ENCODE measurements at places on chromosomes 1 and 21.

DNA sequence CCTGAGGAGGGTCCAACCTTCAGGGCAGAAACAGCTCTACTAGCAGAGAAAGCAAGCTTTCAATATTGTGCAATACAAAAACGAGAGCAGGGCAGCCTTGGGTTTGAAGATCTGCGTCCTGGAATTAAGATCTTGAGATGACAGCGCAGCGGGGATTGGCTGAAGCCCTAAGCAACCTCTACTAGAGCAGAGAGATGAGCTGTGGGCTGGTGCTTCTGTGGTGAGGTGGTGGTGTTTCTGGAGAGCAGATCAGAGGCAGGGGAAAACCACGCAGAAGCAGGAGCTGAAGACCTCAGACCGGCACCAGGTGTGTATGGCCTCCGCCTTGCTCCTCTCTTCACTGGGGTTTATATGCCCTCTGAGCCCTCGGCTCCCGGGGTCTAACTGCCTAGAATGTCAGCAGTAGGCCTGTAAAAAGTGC is 12.5 kb downstream of the TRAF3IP3 start:
- no peak for DNase-seq

GRCh38 chr1:26154750-26155149 is 4.1 kb upstream of the FAM110D start:
- DNase-seq = no peak

DNA sequence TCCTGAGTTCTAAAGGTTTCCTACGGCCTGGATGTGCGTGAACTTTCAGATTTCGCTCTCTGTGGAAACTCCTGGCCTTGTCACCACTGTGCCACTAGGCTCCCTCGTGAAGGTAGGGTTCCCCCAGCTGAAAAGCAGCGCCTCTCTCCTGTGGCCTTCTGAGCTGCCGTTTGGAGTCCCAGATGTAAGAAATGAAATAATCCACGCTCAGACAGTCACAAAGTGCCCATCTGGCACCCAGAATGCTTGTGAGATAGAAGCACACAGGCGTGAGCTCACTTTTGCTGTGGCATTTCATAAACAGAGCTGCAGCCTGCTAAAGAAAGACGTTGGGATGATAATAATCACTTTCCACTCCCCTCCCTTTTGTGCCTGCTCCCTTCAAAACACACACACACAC is 65.8 kb downstream of the LMO4 start:
- no peak for DNase-seq

GRCh38 chr1:172914501-172915144 is 136.1 kb downstream of the TNFSF18 start:
- DNase-seq = peak; percentile 59

DNA sequence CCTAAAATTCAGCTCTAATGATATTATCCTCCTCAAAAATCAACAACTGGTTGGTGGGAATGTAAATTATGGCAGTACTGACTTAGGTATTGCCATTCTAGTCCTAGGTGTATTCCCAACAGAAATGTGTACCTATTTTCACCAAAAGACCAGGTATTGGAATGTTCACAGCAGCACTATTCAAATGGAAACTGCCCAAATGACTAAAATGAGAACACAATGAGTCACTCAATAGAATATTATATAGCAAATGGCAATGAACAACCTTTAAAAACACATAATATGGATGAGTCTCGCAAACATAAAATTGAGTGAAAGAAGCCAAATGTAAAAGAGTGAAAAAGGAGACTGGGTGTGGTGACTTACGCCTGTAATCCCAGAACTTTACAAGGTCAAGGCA is 44.9 kb downstream of the GADD45A start:
- no peak for DNase-seq

DNA sequence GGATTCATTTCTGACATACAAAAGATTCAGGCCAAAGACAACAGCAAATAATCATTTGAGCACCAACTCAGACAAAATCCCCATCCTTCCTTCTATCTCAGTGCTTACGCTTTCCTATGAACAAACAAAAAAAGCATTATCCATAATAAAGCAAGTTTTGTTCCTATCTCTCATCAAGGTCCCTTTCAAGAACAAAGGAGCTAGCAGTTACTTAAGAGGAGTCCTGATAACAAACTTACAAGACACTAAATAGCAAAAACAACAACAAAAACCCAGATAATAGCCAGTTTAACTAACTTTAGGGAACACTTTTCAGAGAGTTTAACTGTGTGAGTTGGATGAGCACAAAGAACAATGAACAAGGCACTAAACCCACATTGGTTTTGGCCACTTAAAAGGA is 10.5 kb downstream of the EVI5 start:
- no peak for DNase-seq

DNA sequence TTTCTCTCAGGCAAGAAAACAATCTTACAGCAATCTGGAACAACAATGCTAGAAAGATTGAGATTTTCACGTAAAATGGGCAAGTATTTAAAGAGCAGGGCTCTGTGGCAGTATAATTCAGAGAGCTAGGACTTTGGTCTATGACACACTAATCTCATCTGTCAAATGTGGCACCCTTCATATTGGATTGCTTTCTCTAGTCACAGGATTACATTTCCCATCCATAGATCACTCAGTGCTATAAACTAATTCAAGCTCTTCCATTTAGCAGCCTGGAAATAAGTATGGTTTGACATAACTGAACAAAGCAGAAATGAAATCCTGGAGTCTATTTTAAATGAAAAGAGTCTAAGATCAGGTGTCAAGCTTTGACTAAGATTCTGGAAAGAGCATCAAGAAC is 263.1 kb upstream of the TMPRSS15 start:
- DNase-seq = no peak

- no peak for DNase-seq
Measured at GRCh38 chr1:163082971-163083370, 13.8 kb downstream of the RGS4 start.

GRCh38 chr1:244835276-244836134 is at the start of gene COX20:
COX20 (plus strand) TSS chr1:244835658; CDS start chr1:244835715, 57 bp downstream.
- DNase-seq = peak; percentile 93

DNA sequence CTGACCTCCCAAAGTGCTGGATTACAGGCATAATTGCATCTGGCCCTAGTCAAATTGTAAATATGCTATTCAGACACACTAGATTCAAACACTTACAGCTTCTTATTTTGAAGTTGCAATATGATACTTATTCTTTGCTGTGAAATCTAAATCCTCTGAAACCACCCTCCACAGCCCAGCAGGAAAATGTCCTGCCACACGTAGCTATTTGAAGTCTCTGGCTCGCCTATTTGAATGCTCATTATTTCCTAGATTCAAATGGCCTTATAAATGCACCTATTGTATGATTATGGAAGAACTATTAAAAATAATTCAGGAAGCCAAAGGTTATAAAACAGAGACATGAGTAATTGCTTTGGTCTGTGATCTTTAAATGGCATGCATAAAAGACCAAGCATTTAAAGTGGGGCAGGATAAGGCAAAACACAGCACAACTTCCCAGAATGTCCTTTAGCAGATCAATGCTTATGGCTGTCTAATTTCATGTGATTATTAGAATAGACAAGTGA is 26.6 kb upstream of the FBXO28 start:
- DNase-seq = no peak

DNA sequence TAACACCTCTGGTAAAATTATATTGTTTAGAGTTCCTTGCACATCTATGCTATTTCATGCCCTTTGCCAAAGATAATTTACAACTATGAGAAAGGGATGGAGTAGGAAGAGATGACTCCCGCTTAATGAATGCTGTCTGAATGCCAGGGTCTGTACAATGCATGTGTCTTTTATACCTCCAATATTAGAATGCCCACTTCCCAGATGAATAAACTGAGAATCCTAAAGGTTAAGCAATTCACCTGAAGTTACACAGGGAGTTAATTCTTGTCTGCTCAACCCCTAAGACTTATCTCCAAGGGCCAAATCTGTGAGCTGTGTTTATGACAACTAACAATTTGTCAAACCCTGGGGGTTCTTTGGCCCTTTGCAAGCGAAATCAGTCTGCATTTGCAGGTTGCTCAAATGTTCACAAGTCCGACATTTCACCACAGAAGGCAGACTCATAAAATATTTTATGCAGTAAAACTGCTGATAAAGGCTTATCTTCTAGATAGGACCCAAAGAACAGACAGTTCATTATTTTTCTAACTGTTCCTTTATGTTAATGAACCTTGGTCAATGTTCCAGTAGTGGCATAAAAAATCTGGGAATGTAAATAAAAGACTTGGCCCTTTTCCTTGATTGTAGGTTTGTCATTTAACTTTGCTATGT is 50.2 kb upstream of the ATP1A1 start:
- no peak for DNase-seq

DNA sequence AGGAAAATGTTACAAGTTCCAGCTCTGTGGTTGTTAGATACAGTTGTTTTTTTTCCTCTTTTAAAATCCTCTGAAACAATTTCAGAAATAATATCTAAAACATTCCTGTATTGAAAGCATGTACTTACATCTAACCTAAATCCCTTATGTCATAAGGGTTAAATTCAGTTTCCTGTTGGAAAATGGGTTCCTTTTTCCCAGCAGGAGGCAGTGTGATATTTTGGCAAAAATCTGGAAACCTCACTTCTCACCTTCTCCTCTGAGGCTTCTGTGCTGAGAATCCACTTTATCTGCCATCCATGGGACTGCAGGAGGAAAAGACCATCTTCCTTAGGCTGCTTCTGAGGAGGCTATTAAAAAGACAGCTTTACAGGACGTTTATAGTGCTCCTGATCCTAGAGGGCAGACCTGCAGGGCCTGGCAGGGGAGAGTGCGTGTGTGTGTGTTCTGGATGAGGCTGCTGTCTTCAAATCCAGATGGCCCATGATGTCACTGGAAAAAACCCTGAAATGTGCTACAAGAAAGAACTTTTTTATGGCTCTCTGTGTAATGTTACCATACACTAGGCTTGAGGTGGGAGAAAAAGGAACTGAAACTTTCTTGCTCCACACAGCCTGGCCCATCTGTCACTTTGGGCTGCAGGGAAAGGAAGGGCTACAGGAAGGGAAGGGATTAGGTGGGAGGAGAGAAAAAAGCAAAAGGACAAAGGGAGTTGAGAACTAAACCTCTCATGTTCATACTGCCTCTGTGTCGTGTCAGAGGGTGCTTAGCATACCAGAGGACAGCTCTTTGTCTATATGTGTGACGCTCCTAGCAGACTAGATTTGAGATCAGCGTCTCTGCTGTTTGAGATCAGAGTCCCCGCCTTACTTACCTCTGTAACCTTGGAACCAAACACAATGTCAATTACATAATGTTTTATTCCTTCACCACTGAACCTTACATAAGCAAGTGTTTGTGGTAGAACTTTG is 379.2 kb upstream of the SPAG17 start:
- no peak for DNase-seq

DNA sequence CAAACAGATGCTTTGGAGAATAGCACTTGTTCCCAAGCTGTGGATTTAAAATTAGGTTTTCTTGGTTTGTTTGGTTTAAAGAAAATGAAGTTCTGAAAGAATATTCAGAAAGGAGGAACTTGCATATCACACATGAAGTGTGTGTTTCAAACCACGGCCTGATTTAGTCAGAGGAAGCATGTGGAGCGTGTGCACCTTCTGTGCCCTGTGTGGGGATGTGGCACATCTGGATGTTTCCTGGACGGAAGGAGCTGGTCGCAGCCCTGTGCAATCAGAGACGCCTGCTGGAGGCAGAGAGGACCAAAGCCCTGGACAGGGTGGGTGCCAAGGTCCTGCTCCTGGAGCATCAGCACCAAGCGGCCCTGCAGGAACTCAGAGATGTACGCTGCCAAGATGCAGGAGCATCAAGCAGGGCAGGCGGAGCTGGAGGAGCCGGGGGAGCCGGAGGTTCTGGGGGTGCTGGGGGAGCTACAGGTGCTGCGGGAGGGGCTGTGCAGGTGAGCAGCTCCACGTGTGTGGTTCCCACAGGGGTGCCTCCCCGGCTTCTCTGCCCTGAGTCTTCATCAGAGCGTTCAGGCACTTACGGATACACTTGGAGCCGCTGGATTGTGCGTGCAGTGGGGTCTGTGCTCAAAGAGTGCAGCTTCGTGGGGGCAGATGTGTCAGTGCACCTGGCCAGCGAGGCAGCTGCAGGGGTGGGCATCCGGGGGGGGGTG is 45.7 kb downstream of the PCNT start:
- DNase-seq = no peak

- DNase-seq = peak; percentile 97
Measured at GRCh38 chr1:232613752-232614381, 16.1 kb downstream of the SIPA1L2 start.

All from astrocyte of the spinal cord (primary cell).